GM18507 (cell line): ENCODE measurements at places on chromosomes 5 and 9.

DNA sequence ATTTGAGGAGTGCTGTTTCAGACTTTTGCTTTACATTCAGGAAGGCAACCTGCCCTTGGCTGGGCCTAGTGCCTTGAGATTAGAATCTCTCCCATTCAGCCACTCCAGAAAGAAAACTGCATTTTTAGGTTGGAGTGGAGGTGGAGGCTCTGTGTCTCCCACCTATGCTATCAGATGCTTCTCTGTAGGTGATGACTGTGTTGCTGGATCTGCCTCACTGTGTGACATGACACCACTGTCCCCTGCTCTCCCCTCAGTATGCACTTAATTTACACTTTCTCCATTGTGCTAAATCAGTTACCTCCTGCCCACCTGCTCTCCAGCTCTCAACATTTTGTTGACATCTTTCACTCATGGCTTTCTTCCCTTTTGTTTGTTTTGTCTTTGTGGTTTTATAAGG, 265.8 kb downstream of the TENT4A start:
- DNase-seq = no peak

- no peak for DNase-seq
These were observed 53.3 kb upstream of the NOTCH1 start for GRCh38 chr9:136599074-136599531.

DNA sequence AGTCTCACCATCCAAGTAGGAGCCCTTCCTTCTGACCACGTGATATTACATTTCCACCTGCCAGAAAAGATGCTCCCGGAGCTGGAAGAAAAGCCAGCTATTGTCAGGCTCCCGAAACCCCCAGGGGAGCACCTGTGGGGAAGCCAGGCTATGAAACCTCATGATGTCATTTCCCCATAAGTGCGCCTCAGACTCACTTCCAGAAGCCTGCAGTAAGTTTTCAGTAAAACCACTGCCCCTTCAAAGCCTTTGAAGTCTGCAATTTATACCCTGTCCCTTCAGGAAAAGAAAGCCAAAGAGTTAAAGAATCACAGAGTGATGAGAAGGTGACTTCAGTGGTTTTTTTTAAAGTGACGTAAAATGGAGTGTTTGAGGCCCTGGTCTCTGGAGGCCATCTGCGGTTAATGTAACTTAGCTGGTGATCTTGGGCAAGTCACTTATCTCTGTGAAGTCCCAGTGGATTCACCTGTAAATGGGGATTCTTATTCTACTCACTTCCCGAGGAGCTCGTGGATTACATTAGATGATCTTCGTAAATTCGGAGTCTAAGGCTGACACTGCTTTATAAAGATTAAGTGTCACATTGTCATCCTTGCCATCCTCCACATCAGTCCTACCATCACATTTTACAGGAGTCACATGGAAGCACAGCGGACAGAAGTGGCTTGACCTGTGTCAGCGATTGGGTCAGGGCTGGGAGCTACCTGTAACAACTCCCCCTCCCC, 2.6 kb upstream of the SEMA6A start:
- peak; percentile 50 for DNase-seq

DNA sequence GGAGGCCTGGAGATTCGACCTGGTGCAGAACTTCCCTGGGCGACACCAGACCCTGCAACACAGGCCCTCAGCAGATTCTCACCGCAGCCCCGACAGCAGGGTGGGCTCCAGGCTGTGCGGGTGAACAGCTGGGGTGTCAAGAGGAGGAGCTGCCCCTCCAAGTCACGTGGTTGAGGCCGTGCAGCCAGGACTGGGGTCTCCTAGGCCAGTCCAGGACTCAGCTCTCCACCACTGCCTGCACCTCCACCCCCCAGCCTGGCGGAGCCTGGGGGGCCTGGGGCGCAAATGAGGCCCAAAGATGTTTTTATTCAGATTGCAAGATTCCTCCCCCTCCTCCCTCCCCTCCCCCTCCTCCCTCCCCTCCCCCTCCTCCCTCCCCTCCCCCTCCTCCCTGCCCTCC, 9.2 kb upstream of the AGPAT2 start:
- no peak for DNase-seq

- no peak for DNase-seq
These were observed 38.8 kb upstream of the RGMB start for GRCh38 chr5:98734646-98735045.

DNA sequence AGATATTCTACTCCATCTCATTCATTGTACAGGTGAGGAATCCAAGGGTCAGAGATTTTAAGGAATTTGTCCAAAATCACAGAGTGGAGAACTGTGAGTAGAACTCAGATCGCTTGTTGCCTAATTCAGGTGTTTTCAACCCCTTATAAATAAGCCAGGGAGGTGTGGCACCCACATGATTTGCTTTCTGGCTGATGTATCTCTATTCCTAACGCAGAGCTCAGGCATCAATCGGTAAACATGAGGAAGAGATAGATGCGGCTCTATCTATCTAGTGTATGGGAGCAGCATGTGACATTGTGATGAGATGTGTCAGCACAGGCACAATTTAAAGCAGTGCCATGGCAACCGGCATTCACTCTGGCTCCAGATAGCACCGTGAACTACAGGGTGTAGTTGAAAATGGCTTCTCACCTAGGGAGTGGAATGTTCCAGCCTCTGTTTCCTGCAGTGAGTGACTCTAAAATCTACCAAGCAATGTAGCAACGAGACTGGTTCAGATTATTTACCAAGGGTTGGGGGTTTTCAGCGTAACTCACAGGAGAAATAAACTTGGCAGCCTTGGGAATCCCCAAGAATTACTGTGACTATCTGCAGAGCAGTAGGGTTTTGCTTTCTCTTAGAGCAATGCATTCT, 53.4 kb upstream of the SUB1 start:
- no peak for DNase-seq

- DNase-seq = no peak
These were observed 1352.6 kb upstream of the NUDT12 start for GRCh38 chr5:104915226-104915625.

- DNase-seq = no peak
These were observed 643.0 kb upstream of the RGMB start for GRCh38 chr5:98130261-98131035.

DNA sequence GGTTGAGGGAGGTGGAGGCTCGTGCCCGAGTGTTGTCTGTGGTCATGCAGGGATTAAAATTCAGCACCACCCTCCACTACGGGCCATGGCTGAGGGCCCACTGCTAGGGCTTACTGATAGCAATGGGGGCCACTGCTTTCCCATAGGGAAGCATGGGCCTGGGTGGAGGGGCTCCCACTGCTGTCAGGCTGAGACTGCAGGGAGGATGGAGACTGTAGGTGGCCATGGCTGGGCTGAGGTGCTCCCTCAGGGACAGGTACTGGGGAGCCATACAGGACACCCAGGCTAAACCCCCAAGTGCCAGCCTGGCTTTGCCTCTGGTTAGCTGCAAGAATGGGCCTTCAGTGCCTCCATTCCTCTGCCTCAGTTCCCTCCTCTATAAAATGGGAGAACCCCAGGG, 26.1 kb downstream of the FAM163B start:
- no peak for DNase-seq

GRCh38 chr5:78269088-78269703, 25.3 kb downstream of the AP3B1 start:
- DNase-seq = peak; percentile 5

GRCh38 chr5:178384816-178385495, 152.4 kb upstream of the PHYKPL start:
- no peak for DNase-seq

DNA sequence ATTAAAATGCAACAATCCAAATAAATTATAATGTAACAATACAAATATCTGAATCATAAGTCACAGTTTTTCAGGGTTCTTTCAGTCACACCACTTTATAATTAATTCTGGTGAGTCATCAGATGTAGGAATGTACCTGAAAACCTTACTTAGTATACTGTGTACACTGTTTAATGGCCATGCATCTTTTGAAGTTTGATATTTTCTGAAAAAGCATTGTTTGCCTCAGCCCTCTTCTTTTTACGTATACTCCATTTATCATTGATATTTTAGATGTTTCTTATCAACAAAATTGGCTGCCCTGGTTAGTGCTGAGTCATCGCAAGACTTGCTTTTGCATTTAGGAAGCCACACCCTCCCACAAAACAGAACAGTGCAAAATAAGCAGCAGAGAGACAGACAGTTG, 218.6 kb downstream of the PJA2 start:
- no peak for DNase-seq

DNA sequence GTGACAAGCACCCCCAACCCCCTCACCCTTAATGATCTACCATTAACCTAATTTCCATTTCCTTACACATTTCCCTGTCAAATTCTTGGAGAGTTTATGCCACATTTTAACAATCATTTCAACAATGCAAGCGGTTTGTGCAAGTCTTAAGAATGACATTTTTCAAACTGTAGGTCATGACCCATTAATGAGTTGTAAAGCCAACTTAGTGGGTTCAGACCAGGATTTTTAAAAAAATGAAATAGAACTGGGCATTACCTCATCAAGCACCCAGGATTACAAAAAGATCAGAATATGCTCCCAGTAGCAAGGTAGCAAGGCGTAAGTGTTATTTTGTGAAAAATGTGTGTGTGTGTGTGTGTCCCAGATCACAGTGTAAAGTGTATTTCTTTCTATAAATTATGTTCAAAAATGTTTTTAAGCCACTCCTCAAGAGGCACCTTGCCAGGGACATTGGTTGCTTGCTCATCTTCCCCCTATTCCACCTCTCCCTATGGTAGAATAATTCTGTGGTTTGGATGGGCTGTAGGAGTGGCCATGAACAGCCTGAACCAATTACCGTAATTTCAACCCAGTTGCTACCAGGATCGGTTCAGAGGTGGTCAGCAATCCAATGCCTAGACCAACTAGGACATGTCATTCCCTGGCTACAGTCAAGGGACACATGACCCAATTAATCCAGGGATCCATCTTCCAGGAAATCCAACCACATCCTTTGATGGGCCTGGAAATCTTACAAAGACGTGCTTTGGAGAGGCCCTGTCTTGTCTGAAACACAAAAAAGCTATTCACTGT, 14.4 kb upstream of the TGFBR1 start:
- DNase-seq = no peak

- DNase-seq = no peak
These were observed 130.7 kb upstream of the NREP start for GRCh38 chr5:111887706-111888105.

DNA sequence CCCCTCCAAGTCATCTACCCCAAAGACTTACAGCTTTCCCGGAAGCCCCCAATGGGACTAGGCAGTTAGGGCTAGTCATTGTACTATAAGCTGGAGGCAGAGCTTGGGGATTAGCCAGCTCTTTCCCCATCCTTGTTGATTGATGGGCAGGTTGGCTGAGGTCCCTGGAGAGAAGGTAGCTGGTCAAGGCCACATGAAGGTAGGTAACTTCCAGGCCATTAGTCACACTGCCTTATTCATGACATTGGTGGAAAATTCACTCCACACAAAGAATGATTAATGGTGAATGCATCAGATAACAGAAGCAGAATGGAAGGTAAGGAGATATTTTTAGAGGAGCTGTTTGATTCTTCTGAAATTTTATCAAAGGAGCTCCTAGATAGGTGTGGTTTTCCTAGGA, 49.5 kb upstream of the TGFBR1 start:
- DNase-seq = no peak
